Stimulated activated naive B cell treated with anti-CD40 and anti-IgM and Interleukin-4, amounts not matched to agents 10 μg/mL and 1 μg/mL and 100 μg/mL, for 72 hours (primary cell): ENCODE measurements at places on chromosomes 16 and 17.

GRCh38 chr17:46796084-46796483 is 22.4 kb downstream of the WNT3 start:
- no peak for DNase-seq

- DNase-seq, result no peak
Observed at GRCh38 chr16:10250137-10250828, 68.1 kb upstream of the GRIN2A start.

- DNase-seq, result no peak
Observed at GRCh38 chr16:67927131-67927941, 4.3 kb downstream of the CTRL start.

- DNase-seq, result no peak
Observed at GRCh38 chr17:48095611-48096010, 5.7 kb downstream of the CBX1 start.

GRCh38 chr17:76038050-76038449 is 10.9 kb upstream of the EVPL start:
- DNase-seq, result no peak

DNA sequence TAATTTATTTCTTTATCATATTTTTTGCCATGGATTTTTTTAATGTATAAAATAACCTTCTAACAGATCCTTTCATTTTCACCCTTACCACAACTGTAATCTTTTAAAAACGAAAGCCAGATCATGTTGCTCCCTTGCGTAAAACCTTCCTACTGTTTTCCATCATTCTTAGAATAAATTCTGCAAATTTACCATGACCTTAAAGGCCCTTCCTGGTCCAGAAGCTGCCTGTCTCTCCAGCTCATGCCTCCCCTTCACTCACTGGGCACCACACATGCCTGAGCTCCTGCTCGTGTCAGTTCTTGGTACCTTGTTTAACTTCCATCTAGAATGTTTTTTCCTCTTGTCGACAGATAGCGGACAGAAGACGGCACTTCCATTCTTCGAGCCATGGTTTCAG is 245.0 kb upstream of the CDH5 start:
- DNase-seq, result no peak

DNA sequence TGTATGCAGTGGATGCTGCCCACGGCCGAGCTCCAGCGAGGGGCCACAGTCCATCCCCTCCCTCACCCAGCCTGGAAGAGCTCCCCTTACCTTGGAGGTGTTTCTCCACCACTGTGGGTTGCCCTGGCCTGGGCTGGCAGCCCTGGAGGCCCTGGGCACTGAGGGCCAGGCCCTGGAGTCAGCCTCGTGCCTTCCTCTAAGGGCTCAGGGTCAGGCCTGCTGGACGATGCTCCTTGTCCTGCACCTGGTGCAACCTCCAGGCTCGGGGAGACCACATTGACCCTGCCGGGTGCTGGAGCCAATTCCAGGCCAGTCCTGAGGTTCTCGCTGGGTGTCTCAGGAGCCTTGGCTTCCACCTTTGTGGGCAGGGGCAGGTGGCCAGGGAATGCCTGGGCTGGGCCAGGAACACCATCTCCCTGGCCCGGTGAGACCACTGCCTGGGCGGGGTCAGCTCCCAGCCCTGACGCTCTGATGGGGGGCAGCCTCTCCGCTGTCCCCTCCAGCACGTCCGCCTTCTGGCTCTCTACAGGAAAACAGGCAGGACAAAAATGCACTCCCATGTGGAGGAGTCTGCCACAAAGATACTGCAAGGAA is 10.4 kb downstream of the MYLK3 start:
- no peak for DNase-seq

DNA sequence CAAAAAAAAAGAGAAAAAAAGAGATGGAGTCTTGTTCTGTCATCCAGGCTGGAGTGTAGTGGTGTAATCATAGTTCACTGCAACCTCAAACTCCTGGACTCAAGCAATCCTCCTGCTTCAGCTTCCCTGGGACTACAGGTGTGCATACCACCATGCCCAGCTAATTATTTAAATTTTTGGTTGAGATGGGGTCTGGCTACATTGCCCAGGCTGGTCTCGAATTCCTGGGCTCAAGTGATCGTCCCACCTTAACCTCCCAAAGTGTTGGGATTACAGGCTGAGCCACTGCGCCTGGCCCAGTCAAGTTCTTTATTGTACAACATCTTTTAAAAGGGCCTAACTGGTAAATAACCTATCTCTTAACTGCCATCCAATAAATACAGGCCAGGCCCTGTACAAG is 6.1 kb upstream of the RANGRF start:
- DNase-seq, result no peak

DNA sequence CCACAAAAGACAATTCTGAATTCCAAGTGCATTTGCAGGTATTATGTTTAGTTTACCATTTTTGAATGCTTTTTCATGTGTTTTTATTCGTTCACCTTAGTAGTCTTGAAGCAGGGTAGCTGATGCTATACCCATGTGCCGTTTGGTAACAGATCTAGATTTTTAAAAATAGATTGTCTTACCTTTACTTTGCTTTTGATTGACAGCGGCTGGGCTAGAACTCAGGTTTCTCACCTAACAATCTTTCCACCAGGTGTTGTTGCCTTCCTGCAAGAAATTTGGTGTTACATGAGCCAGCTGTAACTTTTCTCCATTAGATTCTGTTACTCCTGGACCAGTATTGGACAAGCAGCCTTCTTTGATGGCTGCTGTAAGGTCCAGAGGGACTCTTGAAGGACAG is 1.5 kb upstream of the FTSJ3 start:
- DNase-seq, result no peak

GRCh38 chr16:65309354-65309753 is 187.5 kb upstream of the CDH11 start:
- DNase-seq, result no peak

GRCh38 chr17:67565068-67565467 is 152.7 kb upstream of the NOL11 start:
- no peak for DNase-seq

DNA sequence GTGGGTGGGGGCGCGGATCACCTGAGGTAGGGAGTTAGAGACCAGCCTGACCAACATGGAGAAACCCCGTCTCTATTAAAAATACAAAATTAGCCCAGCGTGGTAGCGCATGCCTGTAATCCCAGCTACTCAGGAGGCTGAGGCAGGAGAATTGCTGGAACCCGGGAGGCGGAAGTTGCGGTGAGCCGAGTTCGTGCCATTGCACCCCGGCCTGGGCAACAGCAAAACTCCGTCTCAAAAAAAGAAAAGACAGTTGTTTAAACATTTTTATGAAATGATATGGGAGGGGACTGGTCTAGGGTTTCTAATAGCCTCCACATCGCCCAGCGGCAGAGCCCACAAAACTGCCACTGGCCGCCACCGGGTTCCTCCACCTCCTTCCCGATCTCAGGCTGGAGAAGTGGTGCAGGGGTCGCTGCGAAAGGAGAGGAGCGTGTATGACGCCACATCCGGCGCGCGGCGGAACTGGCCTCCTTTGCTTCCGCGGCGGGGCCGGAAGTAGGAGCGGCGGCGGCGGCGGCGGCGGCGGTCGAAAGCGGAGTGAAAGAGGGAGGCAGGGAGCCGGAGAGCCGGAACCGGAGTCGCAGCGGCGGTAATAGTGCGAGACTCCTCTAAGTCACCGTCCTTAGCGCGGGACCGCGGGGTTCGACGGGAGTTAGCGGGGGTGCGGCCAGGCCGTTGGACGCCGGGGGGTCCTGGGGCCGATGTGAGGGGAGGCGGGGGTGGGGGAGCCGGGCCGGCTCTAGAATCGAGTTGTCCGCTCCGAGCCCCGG is at the start of gene PPP4C:
Gene PPP4C (plus strand): TSS at position 492 of the 773 bp plus-strand sequence. CDS start 384 bp downstream, outside the sequence.
- DNase-seq, result peak; percentile 85

DNA sequence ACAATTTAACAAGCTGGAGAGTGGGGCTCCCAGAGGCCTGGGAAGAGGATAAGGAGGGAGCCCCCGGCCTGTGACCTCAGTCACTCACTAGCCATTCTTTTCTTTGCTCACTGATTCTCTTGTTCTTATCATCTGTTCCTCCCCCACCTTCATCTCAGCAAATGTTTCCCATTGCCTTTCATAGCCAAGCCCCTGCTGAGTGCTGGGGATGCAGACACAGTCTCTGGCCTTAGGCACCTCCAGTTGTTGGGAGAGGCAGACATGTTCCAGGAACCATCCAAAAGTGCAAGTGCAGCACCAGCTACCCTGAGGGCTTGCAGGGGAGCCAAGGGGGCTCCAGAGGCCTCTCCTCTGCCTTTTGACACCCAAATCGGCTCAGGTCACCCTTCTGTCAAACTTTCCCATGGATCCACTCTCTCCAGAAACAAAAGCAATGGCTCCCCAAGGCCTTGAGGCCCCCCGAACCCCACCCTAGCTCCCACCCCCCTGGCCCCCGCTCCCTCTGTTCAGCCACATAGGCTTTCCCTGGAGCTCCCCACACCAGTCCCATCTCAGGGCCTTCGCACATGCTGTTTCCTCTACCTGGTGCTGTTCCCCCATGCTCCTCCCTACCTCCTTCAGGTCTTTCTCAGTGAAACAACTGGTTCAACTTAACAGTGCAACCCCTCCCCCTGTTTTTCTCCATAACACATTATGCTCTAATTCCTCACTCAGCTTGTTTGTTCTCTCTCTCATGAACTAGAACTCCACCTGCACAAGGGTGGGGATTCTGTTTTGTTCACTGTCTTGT is 14.9 kb upstream of the KCNJ12 start:
- no peak for DNase-seq

GRCh38 chr17:59666235-59666634 is 41.0 kb downstream of the PTRH2 start:
- no peak for DNase-seq

DNA sequence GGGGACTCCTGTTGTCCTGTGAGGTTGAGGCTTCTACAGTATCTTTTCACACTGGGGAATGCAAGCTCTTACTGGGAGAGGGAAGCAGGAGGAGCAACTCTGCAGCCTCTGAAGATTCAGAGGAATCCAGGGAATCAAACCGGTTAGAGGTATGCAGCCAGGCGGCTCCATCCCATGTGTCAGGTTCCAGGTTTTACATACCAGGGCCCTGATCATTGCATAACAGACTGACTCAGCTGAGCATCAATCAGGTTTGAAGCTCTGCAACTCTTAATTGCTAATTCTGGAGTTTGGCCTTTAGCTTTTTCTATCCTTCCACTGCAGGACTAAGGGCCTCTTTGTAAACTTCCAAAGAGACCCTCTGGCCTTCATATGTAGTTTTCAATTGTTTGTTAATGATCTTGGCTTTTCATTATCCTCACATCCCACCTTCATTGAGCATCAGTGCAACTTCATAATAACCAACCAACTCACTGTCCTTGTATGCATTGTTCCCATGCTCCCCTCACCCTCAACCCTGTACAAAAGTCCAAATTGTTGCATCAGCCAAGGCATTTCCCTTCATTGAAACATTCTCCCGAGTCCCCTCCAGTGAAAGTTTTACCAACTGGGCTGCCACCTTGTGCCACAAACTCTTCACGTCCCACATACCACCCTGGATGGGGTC is 59.7 kb upstream of the DHX40 start:
- no peak for DNase-seq

GRCh38 chr17:64240741-64241347 is 22.2 kb downstream of the TEX2 start:
- DNase-seq, result no peak

DNA sequence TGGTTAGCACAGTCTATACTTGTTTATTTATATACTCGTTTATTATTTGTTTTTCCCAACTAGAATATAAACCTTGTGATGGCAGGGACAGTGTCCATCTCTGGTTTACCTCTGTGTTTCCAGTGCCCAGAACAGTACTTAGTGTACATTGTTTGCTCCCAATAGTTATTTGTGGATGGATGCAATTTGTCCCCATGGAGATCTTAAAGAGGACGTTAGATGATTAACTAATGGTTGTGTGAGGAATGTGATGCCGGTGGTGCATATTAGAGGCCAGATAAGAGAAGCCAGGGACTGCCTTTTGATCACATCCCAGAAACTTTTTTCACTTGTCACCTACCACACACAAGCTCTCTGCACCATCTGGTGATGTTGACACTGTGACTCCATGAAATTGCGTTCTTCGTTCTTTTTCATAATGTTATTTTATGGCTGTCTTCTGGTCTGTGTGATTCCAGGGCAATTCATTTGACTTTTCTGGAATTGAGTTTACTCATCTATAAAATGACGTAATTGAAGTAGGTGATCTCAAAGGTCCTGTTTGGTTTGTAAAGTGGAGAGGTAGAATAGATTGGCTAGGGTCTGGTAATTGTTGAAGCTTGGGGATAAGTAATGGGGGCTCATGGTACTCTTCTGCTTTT is 1.2 kb downstream of the COX10 start:
- DNase-seq, result no peak

DNA sequence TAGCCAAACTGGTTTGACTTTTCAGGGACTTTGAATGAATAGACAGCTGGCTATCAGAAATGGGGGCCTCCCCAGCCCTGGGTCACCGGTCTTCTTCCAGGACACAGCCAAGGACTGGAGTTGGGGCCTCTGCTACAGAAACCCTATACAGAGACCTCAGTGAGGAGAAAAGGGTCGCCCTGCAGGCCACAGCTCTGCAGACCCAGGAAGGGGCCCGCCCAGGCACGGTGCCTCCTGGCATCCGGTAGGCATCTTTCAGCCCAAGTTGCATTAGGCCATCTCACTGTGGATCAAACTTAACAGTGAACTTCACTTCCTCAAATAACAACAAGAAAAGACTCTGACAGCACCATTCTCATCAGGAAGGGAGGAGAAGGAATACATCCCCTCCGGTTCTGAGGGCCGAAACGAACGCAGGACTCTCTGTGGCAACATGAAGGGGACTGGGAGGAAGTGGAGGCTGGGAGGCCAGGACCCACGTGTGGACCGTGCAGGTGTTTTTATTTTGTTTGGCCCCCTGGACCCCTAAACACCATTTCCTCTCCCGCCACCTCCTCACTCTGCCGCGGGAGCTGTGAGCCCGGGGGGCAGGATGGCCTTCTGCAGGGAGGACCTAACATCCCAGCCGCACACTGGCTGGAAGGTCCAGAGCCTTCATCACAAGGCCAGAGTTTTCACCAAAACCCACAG is 7.2 kb downstream of the SLC38A10 start:
- DNase-seq, result no peak

DNA sequence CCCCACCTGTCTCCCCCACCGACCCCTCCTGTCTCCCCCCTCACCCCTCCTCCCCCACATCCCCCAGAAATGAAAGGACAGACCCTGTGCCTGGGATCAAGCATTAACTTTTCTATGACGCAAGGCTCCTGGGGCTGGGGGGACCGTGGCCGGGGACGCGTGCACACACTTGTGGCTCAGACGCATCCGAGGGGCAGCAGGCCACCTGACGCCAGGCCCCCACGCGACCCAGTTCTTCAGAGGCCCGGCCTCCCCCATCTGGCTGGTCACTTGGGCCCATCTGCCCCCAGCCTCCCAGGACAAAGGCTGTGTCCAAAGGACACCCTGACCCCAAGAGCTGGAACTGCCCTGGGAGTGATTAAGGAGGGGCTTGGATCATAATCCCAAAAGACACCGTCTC is 14.0 kb upstream of the PVALEF start:
- DNase-seq, result no peak

GRCh38 chr17:41411072-41411840 is 13.1 kb downstream of the KRT37 start:
- no peak for DNase-seq

DNA sequence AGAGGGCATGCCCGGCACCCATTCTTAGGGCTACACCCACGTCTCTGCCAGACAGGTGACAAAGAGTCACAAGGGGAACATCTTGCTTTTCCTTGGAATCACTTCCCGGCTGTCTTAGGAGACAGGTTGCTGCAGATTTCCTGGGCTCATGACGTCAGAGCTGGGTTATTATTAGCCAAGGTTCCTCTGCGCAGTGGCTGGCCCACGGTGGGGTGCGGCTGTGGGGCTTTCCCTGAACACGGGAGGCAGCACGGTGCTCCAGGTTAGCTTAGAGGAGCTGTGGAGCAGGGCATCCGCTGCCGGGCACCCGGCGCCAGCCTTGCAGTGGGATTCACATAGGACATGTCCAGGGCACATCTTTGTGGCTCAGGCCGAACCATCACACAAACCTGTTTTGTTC is 118.0 kb upstream of the PLCG2 start:
- no peak for DNase-seq

- no peak for DNase-seq
Observed at GRCh38 chr17:57685499-57686132, 59.5 kb downstream of the CCDC182 start.
